Left lung (tissue), 14 donors: ENCODE measurements at places on chromosomes 13 and 19. TPM values are rescaled to one million over a fixed set of nuclear protein-coding genes. Genes with fewer than 3 reads are reported as not detected.

Gene RFPL4AL1
- polyA plus RNA-seq, result 0.18 TPM

DNA sequence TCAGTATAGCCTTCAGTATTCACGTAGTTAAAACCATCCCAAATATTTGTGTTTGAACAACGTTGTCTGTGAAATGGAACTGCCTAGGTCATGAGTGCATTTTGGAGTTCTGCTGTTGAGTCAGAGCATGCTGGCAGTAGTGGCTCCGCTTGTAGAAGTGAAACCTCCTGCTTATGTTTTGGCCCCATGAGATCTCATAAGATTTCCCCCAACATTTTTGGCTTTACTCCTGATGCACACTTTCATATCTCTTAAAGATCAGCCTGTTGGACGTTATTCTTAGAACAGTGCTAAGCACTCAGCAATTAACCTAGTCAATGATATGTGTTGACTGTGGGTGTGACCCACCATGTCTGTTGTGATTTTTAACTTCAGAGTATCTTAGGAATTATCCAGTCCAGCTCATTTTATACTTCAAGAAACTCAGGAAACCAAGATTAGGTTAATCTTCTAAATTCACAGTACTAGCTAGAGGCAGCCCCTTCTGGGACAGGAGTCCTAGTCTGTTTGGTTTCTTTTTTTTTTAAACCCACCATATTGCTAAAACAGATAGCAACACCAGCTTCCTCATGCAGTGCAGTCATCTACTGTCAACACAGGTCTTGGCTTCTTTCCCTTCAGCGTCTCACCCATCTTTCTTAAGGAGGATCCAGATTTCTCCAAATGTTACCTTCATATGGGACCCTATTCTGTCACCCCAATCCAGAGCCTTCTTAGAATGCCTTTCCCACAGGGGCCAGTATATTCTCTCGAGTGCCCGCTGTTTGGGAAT, 26.2 kb downstream of the RAP2A start:
- H3K27ac ChIP-seq, result no peak overlapping the region
- H3K4me3 ChIP-seq, result no peak overlapping the region
- no peaks in the 10 kb centered on the region for H3K27me3 ChIP-seq

Gene ATXN8OS
- polyA plus RNA-seq, result 0.32 TPM

Gene ZNF665
- polyA plus RNA-seq, result 8.4 TPM

Gene UBE2L5
- 0.30 TPM for polyA plus RNA-seq

Gene CATSPERD
- polyA plus RNA-seq, result not detected

- H3K4me1 ChIP-seq, result no peaks in the 10 kb centered on the region
- no peak overlapping the region for H3K27ac ChIP-seq
- DNase-seq, result peak; percentile 39
- no peaks in the 10 kb centered on the region for H3K36me3 ChIP-seq
These were observed 2.2 kb downstream of the TJP3 start for GRCh38 chr19:3710265-3710812.

DNA sequence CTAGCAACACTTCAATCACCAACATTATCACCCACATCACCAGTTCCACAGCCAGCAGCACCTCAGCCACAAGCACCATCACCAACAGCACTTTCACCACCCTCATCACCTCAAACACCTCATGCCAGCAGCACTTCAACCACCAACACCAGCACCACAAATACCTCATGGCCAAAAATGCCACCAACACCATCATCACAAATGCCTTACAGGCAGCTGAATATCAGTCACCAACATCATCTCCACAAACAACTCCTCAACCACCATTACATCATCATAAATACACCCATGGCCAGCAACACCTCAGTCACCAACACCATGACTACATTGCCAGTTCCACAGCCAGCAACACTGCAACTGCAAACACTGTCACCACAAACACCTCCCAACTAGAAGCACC, 10.4 kb downstream of the FCER2 start:
- H3K27me3 ChIP-seq, result no peaks in the 10 kb centered on the region
- no peak overlapping the region for H3K27ac ChIP-seq
- DNase-seq, result no peak
- no peaks in the 10 kb centered on the region for H3K4me1 ChIP-seq

DNA sequence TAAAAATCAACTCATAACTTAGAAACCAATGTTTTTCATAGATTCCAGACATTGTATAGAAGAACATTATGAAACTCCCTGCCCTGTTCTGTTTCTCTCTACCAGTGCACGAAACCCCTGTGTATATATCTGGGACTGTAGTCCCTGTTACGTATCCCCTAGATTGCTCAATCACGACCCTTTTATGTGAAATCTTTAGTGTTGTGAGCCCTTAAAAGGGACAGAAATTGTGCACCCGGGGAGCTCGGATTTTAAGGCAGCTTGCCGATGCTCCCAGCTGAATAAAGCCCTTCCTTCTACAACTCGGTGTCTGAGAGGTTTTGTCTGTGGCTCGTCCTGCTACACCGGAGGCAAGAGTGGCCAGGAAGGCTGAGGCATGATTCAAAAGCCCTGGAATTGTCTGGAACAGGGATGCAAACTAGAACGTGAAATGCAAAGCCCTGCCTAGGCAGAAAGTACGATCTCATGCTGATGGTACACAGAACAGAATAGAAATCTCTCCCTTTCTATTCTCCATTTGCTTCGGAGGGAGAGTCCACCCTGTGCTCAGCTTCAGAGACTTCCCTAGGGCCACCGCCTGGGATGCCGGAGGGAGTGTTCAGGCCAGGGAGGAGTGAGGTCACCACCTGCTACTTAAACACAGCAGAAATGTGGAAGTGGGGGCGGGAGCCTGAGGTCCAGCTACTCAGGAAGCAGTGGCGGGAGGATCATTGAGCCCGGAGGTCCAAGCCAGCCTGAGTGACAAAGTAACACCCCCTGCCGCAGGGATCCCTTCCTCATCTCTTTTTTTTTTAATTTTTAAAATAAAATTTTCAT, 758 bp upstream of the ZNF888 start:
- H3K27me3 ChIP-seq, result no peaks in the 10 kb centered on the region
- no peak for DNase-seq
- H3K4me1 ChIP-seq, result peaks cover 5% of the 10 kb centered on the region
- H3K36me3 ChIP-seq, result no peaks in the 10 kb centered on the region

Gene SHISA2
- polyA plus RNA-seq, result 42.7 TPM

- no peaks in the 10 kb centered on the region for H3K4me1 ChIP-seq
- H3K36me3 ChIP-seq, result no peaks in the 10 kb centered on the region
- no peak overlapping the region for H3K4me3 ChIP-seq
- H3K27ac ChIP-seq, result no peak overlapping the region
- H3K27me3 ChIP-seq, result no peaks in the 10 kb centered on the region
- DNase-seq, result no peak
These were observed 214.7 kb downstream of the POSTN start for GRCh38 chr13:37383856-37384370.

GRCh38 chr13:109275139-109275745, 511.1 kb downstream of the IRS2 start:
- H3K4me3 ChIP-seq, result no peak overlapping the region
- no peak for DNase-seq
- H3K4me1 ChIP-seq, result no peaks in the 10 kb centered on the region
- H3K27me3 ChIP-seq, result no peaks in the 10 kb centered on the region

DNA sequence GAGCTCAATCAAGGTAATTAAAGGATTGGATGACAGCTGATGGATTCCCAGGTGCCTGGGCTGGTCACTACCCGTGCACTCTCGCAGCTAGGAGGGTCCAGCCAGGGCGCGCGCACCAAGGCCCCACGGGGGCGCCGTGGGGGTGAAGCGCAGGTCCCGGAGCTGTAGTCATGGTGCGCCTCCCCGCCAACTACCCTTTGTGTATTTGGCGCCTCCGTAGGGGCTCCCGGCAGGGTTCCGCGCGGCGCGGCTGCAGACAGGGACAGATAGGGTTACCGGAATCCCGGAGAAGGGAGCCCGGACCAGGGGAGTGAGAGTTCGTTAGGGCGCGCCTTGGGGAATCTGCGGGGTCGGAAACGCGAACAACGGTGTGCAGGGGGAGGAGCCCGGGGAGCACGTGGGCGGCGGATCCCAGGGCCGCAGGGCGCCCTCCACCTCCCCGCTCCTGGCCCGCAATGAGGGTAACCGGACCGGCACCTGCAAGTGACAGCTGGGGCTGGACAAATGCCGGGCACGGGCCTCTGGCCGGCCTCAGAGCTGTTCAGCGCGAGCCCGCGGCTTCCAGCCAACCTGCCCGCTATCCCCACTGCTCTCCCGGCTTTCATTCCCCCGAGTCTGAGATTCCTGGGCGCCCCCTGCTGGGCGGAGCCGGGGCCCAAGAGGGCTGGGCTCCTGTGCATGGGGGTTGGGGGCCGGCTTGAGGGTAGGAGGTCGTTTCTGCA, 3.4 kb upstream of the PRAM1 start:
- H3K4me1 ChIP-seq, result no peaks in the 10 kb centered on the region
- H3K27ac ChIP-seq, result peak overlapping the region; percentile 85
- no peaks in the 10 kb centered on the region for H3K36me3 ChIP-seq
- peak overlapping the region; percentile 57 for H3K4me3 ChIP-seq
- no peaks in the 10 kb centered on the region for H3K27me3 ChIP-seq
- peak; percentile 96 for DNase-seq

DNA sequence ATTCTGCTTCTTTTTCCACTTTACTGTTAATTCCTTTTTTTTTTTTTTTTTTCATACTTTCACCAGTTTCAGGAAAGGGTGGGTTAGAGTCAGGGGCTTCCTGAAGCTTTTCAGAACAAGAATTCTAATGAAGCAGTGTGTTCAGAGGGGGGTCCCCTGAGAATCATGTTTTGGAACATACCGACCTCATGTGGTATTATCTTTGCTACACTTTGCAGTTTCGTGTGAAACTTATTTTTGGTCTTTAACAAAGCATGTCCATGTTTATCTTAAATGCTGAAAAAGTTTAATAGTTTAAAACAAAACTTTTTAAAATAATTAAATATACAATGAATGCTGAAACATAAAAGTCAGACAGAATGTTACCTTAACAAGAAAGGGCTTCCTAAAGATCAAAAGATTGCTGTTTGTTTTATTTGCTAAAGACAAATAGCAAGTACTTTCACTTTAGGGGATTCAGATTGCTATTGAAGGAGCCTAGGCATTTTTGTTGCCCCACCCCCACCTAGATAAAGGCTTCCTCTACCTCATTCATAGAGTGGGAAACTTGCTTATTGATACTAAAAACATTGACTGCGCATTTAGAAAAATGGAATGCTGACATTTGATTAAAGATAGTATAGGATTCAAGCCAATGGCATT, 21.1 kb upstream of the POMP start:
- no peaks in the 10 kb centered on the region for H3K27me3 ChIP-seq
- no peak overlapping the region for H3K27ac ChIP-seq
- no peaks in the 10 kb centered on the region for H3K36me3 ChIP-seq
- DNase-seq, result no peak
- H3K4me3 ChIP-seq, result no peak overlapping the region
- peaks cover 19% of the 10 kb centered on the region for H3K4me1 ChIP-seq

DNA sequence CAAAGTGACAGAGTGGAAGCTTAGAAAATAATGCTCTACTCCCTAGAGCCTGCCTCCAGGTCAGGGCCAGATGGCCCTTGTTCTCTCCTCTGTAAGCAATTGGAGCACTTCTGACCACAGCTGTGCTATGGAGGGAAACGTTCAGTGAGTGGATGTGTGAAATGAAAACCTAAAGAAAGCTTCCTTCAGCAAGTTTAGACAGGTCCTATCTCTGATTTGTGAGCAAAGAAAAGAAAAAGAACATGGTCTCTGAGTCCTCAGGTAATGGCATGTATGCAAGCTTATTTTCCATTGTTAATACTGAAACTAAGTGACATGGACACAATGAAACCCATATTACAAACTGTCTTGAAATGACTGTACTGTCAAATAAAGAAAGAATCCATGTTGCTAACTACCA, 1486.8 kb downstream of the EFNB2 start:
- H3K27me3 ChIP-seq, result no peaks in the 10 kb centered on the region
- no peaks in the 10 kb centered on the region for H3K4me1 ChIP-seq
- H3K27ac ChIP-seq, result no peak overlapping the region
- no peaks in the 10 kb centered on the region for H3K36me3 ChIP-seq

DNA sequence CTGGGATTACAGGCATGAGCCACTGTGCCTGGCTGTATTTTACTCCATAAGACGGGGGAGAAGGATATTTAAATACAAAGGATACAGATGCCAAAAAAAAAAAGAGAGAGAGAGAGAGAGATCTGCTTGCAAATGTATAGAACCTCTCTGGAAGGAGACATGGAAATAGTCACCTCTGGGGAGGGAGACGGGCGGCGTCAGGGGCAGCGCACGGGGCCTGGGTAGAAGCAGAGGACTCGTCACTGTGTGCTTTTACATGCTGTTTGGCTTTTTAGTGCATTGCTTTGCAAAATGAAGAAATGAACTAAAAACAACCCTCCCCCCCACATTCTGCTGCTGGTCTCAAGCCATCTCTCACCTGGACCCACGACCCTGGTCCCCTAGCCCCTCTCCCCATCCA, 4.8 kb upstream of the ZNF653 start:
- no peak overlapping the region for H3K27ac ChIP-seq
- H3K27me3 ChIP-seq, result no peaks in the 10 kb centered on the region
- H3K4me3 ChIP-seq, result no peak overlapping the region

DNA sequence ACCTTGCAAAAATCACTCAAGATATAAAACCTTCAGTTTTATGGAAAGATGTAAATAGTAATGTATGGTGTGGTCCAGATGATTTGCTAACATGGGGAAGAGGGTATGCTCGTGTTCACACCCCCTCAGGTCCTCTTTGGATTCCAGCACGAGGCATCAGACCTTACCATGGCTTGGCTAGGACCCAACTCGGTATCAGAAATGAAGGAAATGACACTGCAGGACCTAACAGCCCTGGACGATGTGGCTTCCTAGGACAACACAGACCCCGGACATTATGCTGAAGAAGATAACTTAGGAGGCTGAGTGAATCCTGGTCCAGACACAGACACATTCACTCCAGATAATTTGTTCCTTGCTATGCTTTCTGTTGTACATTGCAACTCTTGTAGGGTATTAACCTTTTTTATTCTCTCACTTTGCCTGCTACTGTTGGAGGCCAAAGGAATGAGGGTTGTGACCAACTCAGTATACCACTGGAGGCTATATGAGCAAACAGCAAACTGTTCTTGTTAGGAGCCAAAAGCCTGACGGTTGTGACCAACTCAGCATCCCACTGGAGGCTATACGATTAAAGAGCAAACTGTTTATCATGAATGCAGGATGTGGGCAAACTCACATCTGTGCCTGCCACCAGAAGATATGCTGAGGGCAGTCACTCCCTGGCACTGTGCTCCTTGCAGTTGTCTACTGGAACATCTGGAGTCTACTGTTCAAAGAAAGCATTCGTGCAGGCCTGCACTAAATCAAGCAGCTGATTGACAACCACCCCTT, 121.7 kb downstream of the ZNF429 start:
- H3K4me1 ChIP-seq, result no peaks in the 10 kb centered on the region
- H3K4me3 ChIP-seq, result no peak overlapping the region
- no peaks in the 10 kb centered on the region for H3K36me3 ChIP-seq
- no peaks in the 10 kb centered on the region for H3K27me3 ChIP-seq
- H3K27ac ChIP-seq, result no peak overlapping the region
- DNase-seq, result no peak

Gene GNG8
- 11.1 TPM for polyA plus RNA-seq

- no peaks in the 10 kb centered on the region for H3K36me3 ChIP-seq
- H3K27me3 ChIP-seq, result no peaks in the 10 kb centered on the region
- peak; percentile 79 for DNase-seq
- H3K27ac ChIP-seq, result peak overlapping the region; percentile 98
- H3K4me3 ChIP-seq, result peak overlapping the region; percentile 80
- no peaks in the 10 kb centered on the region for H3K4me1 ChIP-seq
These were observed 801 bp downstream of the KCTD12 start for GRCh38 chr13:76885203-76886004.

GRCh38 chr19:13613447-13613846, 107.2 kb upstream of the CACNA1A start:
- H3K4me3 ChIP-seq, result no peak overlapping the region
- H3K4me1 ChIP-seq, result no peaks in the 10 kb centered on the region
- no peak for DNase-seq
- H3K27ac ChIP-seq, result no peak overlapping the region
- H3K27me3 ChIP-seq, result no peaks in the 10 kb centered on the region

GRCh38 chr19:51422053-51422448, 4.6 kb upstream of the SIGLEC10 start:
- DNase-seq, result peak; percentile 66
- peak overlapping the region; percentile 20 for H3K4me3 ChIP-seq
- no peaks in the 10 kb centered on the region for H3K27me3 ChIP-seq
- no peaks in the 10 kb centered on the region for H3K4me1 ChIP-seq
- no peak overlapping the region for H3K27ac ChIP-seq
